Mesothelial cell of epicardium (in vitro differentiated cells): ENCODE measurements at places on chromosomes 11 and 22. TPM values are rescaled to one million over a fixed set of nuclear protein-coding genes. Genes with fewer than 3 reads are reported as not detected.

The ZFPL1 gene
- 43.4 to 46.2 TPM (median 45.7 TPM) in 3 replicates for total RNA-seq

- DNase-seq, result no peak
These were observed 49.9 kb downstream of the STIM1 start for GRCh38 chr11:3905080-3905953.

The C11orf86 gene
- total RNA-seq, result not detected in 3 replicates

The ENTHD1 gene
- total RNA-seq, result not detected in 3 replicates

The SREBF2 gene
- total RNA-seq, result 127 to 130 TPM (median 129 TPM) in 3 replicates

The C11orf42 gene
- not detected in 3 replicates for total RNA-seq

The SBF1 gene
- total RNA-seq, result 95.8 to 106 TPM (median 105 TPM) in 3 replicates

- DNase-seq, result no peak
These were observed 11.6 kb downstream of the TST start for GRCh38 chr22:37007651-37008050.

- DNase-seq, result no peak
These were observed 20.0 kb downstream of the MARK2 start for GRCh38 chr11:63858628-63859550.

DNA sequence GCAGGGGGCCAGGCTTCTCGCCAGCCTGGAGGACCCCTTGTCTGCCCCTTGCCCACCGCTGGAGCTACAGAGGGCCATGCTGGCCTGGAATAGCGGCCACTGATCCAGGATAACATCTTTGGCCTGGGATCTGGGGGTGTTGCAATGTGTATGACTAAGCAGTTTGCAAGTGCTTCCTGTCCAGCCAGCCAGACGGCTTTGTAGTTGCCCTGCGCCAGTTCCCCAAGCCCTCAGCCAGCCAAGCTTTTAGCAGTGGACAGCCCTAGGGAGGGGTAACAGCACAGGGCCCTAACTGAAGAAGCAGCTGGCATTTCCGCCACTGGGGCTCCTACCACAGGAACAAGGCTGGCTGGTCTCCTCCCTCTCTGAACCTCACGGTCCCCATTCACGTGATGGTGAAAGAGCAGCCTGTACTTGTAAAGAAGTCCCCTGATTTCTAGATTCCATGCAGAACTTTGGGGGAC, 32.1 kb downstream of the UQCR10 start:
- DNase-seq, result no peak

GRCh38 chr11:17991783-17992433, 20.9 kb downstream of the SERGEF start:
- DNase-seq, result no peak

DNA sequence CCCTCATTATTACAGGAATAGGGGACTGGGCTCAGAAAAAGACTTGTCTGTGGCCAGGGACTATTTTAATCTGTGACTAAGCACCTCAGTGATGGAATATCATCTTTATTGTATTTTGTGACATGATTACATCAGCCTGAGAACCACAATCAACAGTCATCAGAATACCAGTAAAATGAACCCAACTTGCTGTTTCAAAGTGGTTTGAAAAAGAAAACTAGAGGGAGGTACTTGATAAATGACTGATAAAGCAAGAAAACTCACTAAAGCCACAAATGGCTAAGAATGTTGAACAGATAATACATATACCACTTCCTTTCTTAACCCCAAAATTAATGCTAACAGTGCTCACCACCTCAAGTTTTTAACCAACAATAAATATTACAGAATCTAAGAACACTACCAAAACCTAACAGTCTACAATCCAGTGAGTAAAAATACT, 155.7 kb downstream of the ATG16L2 start:
- DNase-seq, result no peak

The SMIM35 gene
- not detected in 3 replicates for total RNA-seq

- no peak for DNase-seq
These were observed 141.2 kb downstream of the MIAT start for GRCh38 chr22:26798462-26799065.

The NRGN gene
- total RNA-seq, result 2.7 to 2.9 TPM (median 2.7 TPM) in 3 replicates

GRCh38 chr11:27757953-27758352, 57.7 kb upstream of the BDNF start:
- no peak for DNase-seq

- no peak for DNase-seq
These were observed 57.5 kb downstream of the SEZ6L start for GRCh38 chr22:26226538-26227297.

The BSCL2 gene
- 56.9 to 61.4 TPM (median 58.3 TPM) in 3 replicates for total RNA-seq

DNA sequence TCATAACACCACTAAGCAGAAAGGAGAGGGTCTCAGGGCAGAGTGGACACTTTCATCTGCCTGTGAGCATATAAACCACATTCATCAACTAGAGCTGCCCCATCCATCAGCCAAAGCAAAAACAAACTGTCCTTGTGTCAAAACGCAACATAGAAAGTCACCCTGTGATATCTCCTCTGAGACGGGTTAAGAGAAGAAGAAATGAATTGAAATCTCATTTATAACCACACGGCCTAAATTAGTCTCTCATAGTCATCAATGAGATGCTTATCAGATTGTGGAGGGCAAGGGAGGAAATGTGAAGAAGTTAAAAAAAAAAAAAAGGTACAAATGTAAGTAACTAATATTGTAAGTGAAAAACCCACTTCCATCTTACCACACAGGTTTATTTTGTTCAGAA, 75.7 kb downstream of the SIK3 start:
- no peak for DNase-seq

The SAA2 gene
- not detected in 3 replicates for total RNA-seq

The OR6T1 gene
- not detected in 3 replicates for total RNA-seq

The BATF2 gene
- total RNA-seq, result 1.5 to 1.9 TPM (median 1.7 TPM) in 3 replicates

- no peak for DNase-seq
These were observed 9.8 kb downstream of the CSF2RB start for GRCh38 chr22:36923131-36923788.
